Ecto neural progenitor cell (in vitro differentiated cells): ENCODE measurements at places on chromosomes 1 and 21.

DNA sequence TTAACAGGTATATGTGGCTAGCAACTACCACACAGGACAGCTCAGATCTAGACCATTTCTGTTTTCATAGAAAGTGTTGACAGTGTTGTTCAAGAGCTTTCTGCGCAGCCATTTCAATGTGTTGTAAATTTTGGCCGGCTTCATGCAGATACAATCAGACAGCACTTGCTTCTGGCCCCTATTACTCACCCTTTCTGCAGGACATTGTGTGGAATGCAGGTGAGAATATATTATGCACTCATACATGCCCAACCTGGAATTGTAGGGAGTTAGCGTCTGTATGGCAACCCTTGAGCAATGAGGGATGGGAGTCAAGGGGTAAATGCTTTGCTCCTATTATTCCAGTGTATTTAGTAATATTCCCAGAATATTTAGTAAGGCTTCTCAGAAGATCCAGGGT is 180.9 kb upstream of the PLXNA2 start:
- no peak for DNase-seq

DNA sequence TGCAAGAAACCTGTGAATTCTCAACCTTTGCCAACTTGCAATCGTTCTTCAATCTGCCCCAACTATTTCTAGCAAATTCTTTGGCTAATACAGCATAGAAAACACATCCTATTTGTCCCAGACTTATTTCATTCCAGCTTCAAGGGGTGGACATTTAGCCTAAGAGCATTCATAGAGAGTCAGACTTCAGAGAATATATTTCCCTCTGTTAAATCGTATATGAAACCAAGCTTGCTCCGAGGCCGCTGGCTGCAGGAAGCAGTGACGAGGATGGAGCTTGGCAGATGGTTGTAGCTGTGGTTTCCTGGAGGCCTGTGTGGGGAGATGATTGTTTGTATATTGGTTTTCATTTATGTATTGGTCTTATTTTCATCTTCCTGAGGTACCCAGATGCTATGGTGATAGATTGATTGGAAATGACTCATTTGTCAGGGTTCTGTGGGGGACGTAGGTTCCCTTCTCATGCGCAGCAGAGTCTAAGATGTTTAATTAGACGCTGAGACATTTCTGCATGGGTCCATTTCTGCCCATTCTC is 26.1 kb downstream of the MAN1C1 start:
- peak; percentile 19 for DNase-seq

DNA sequence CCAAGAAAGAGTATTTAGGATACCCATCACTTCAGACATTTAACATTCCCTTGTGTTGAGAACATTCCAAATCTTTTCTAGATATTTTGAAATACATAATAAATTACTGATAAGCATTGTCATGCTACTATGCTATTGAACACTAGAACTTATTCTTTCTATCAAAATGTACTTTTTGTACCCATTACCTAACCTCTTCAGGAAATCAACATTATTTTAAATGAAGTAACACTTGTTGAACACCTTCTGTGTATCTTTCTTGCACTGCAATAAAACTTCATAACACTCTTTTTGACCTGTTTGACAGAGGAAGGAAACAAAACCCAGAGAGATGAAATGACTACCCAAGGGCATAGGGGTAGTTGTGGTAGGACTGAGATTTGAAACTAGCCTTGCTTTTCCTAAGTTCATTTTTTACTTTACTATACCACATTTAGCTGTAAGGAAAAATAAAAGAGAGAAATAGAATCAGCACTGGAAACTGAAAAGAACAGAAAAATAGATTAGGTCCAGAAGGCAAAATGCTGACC is 99.4 kb downstream of the UCHL5 start:
- DNase-seq = no peak

DNA sequence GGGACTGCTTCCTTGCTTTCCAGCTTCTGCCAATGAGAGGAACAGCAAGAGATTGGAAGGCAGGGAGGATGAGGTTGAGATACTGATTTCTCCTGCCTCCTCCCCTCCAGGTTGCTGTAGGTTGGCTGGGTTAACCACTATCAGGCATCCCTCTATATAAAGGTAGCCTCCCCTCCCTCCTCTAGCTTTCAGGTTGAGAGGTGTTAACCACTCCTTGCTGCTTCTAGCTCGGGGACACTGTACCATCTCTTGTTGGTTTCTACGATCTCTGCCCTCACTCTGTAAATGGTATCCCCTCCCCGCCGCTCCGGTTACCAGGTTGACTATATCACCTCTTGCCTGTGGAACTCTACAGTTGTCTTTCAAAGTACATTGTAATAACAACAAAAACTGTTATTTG is 16.7 kb downstream of the LPAR3 start:
- DNase-seq = no peak

DNA sequence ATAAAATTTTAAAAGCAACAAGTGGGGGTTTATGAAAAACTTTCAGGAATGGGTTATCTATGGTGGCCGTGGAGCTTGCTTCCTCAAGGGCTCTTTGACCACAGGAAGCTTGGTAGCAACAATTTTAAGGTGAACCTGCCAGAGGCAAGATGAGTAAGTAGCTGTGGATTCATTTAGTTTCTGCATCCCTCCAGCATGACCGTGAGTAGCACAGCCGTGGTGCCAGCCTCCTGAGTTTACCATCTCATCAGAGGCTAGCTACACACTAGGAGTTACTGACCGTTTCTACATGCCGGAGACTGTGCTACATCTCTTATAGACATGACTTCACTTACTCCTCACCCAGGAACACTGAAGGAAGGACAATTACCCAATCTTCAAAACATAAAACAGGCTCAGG is 30.1 kb upstream of the PLEKHG5 start:
- DNase-seq = no peak

GRCh38 chr1:156074661-156075060 is 7.6 kb downstream of the MEX3A start:
- DNase-seq = no peak

DNA sequence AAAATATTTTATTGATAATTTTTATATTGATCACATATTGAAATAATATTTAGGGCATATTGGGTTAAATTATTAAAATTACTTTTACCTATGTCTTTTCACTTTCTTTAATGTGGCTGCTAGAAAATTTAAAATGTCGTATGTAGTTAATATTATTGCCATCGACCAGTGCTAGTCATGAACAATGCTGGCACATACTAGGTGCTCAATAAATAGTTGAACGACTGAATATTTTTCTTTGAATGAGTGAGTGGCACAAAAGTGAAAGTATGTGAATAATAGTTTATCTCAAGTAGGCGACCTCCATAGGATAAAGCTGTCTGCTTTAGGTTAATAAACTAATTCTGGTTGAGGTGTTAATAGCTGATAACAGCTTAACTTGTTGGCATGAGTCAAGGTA is 150.8 kb upstream of the FGGY start:
- DNase-seq = no peak

GRCh38 chr1:44698138-44698537 is 23.6 kb downstream of the ARMH1 start:
- no peak for DNase-seq

DNA sequence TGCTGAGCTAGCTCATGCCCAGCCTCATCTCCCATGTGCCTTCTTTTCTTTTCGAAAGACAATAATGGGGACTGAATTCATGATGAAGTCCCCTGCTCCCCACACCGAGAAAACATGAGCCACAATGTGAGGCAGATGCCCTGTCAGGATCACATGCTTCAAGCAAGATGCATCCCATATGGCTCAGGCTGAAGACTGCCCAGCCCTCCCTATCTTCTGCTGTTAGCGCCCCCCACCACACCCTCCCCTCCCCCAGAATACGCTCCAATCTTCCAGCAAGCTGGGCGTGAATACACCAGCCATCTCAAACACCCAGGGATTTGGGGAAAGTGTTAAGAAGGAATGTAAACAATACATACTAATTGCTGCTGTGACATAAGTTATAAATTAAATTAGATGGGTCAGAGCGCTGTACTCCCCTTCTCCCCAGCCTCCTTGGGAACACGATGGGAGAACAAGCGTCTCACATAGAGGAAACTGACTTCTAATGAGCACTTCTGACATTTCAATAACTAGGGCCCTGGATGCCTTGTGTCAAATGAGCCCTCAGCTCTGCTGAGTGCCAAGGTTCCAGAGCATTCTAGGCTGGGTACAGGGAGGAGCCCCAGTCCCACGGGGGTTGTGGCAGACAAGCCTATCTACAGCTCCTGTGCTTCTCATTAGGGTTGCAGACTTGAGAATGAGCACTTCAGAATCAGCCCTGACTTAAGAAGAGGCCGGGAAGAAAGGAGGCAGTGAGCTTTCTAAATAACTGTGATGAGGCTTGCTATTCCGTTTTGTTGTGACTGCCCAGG is 55.6 kb downstream of the TNR start:
- no peak for DNase-seq

DNA sequence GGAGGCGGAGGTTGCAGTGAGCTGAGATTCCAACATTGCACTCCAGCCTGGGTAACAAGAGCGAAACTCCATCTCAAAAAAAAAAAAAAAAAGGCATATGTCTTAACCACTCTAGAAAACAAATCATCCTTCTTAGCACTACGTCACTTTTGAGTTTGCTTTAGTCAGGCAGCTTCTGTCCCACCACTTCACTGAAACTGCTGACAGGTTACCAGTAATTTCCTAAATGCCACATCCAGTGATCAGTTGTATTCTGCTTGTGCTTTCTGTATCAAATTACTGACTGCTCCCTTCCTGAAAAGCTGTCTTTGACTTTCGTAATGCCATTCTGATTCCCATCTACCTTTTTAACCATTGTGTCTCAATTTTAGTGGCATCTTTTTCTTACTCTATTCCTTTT is 21.7 kb downstream of the RCOR3 start:
- DNase-seq = no peak

- DNase-seq = no peak
Observed at GRCh38 chr1:184297244-184297750, 89.5 kb upstream of the C1orf21 start.

- DNase-seq = no peak
Observed at GRCh38 chr1:192521734-192522133, 53.8 kb upstream of the RGS1 start.

DNA sequence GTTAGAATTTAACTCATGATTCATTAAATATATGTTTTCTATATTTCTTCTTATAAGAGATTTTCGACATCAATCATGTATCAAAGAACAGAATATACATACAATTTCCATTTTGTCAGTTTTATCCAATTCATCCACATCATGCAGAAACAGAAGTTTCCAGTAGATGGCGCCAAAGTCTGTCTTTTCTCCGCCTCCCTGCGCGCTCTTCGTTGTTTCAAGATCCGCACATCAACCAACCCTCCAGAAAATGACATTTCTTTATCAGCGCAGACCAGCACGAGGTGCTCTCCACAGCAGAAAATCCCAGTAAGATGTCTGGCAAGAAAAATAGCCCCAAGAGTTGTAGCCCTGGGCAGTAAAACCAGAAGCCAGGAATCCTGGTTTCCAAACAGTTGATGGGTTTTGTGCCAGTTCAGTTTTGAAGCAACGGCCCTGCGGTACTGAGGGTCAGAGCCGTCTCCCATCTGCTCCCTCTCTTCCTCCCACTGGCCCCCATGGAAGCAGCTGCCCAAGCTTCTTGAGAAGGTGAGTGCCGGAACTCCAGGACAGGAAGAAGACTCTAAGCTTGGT is 38.6 kb upstream of the GPR137B start:
- peak; percentile 66 for DNase-seq

DNA sequence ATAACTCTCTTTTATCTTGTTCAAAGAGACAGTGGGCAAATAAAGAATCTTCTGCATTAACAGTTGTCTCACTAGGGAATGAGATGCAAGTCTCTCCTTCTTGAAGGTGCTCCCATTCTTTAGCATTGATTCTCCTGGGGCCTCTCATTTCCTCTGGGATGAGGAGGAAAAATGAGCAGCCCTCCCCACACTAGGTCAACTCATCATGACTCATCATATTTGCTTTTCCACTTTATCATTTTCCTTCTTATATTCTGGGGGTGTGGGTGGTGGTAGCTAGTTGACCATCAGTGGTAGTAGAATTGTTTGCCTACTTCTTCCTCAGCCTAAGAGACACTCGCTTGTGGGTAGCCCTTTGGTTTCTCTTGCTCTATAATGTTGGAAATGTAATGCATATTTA is 182.0 kb upstream of the C1orf87 start:
- no peak for DNase-seq

DNA sequence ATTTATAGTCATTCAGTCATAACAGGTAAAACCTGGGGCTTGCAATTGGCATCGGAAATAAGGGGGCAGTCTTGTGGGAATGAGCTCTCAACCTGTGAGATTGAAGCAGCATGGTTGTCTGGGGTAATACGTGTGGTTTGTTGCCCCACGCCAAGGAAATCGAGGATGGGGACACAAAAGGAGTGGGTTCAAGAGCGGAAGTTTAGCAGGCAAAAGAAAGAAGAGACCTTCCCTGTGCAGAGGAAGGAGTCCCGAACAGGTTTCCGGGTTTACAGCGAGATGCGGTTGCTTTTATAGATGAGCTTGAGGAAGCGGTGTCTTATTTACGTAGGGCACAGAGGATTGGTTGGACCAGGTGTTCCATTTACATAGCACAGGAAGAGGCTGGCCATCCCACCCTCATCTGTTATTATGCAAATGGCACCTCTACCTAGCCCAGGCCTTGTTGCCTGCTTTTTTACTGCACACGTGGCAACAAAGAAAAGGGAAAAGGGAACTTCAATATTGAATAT is 37.3 kb downstream of the IFNAR1 start:
- DNase-seq = no peak

DNA sequence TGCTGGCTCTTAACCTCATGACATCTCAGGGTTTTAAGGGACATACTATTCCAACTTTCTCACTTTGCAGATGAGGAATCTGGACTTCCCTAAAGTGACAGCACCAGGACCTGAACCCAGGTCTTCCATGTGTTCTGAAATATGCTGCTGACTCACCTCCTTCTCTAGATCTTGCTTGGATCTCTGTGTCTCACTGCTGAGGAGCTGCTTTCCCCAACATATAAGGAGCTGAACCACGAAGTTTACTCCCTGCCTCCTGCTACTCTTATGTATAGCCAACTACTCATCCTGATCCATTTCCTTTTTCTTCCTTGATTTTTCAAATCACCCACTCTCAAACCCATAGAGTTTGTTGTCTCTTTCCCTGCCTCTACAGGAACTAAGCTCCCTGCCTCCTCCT is 38.2 kb downstream of the ALG14 start:
- DNase-seq = no peak

DNA sequence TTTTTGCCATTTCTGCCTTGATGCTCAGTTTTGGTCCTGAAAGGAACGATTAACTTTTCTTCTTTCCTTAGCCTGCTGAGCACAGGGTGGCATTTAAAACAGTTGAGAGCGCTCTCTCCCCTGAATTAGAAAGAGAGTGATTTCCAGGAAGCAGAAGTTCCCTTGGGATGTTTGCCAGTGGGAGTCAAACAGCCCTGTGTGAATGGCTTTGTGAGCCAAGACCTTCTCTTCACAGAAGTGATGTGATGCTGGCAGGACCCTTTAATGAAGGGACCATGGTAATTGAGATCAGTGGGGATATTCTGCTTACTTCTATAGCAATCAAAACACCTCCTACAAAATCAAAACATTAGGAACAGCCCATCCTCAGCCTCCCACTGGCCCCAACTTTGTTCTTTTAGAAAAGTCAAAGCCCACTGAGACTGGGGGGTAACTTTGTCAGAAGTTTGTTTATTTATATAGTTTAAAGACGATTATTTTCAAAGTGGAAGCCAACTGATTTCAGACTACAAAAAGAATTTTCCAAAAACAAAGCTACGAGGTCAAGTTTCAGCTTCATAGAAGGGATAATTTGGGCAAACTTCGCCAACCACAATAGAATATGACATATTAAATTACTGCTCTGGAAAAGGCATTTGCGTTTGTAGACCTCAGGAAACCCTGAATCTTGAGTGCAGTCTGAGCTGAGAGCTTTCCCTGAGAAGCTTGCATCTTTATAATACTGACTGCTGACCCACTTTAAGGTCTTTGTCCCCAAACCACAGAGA is 122.7 kb downstream of the GABPA start:
- no peak for DNase-seq
